Activated CD4-positive, alpha-beta memory T cell treated with anti-CD3 and anti-CD28 coated beads, Interleukin-2, amount 10 ng/mL, durations not matched to agents 7 days and 5 days (primary cell): ENCODE measurements at places on chromosomes 5 and 9.

DNA sequence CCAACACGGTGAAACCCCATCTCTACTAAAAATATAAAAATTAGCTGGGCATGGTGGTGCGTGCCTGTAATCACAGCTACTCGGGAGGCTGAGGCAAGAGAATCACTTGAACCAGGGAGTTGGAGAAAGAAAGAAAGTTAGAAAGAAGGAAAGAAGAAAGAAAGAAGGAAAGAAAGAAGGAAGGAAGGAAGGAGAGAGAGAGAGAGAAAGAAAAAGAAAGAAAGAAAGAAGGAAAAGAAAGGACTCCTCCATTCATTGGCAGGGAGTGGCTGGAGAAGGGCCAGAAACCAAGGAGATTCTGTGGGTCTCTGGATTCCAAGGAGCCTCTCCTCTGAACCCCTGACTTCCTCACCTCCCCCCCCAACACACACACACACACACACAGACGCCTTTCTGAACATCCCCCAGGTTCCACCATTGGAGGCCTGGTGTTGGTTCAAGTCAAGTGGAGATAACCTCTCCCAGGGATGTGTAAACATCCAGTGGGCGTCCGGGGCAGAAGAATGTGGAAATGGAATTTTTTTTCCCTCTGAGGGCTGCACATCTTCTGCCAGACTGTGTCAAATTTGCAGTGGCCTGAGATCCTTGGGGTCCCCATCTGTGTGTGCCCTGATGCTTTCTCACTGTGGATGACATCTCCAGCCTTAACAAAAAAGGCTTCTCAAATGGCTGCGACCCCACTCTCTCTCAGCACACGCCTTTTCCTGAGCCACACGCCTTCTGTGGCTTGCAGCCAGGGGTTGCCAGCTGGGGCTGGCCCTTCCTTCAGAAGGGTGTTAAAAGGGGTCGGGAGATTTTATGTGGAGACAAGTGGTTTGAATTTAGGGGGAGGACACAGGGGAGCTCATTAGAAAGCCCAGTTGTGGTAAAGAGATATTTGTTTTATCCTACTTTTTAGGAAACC, 109.3 kb upstream of the HAND1 start:
- no peak overlapping the region for H3K4me3 ChIP-seq
- H3K27me3 ChIP-seq = peaks cover 15% of the 10 kb centered on the region
- H3K4me1 ChIP-seq = no peaks in the 10 kb centered on the region
- no peaks in the 10 kb centered on the region for H3K36me3 ChIP-seq
- no peak for DNase-seq

- no peak overlapping the region for H3K27ac ChIP-seq
- no peaks in the 10 kb centered on the region for H3K27me3 ChIP-seq
- no peaks in the 10 kb centered on the region for H3K4me1 ChIP-seq
Observed at GRCh38 chr5:14017904-14018303, 73.4 kb upstream of the DNAH5 start.

- no peak overlapping the region for H3K4me3 ChIP-seq
- no peak for DNase-seq
- H3K36me3 ChIP-seq = no peaks in the 10 kb centered on the region
- H3K4me1 ChIP-seq = no peaks in the 10 kb centered on the region
- H3K27ac ChIP-seq = no peak overlapping the region
Observed at GRCh38 chr9:113992276-113992951, 85.7 kb downstream of the AMBP start.

DNA sequence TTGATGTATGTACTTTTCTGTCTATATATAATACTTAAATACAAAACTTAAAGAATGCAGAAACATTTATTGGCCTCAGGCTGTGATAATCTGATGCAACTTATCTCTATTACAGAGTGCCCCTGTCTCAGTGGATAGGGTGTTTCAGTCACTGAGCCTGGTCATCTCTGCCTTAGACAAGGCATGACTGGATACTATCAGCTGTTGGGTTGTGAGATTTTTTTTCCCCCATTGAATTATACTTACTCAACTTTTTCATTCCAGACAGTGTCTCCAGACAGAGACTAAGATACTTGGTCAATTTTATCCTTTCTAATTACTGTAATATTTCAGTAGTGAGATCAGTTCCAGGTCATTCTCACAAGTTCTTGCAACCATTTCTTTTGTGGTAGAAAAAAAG, 26.7 kb downstream of the XRCC4 start:
- no peaks in the 10 kb centered on the region for H3K4me1 ChIP-seq
- no peak for DNase-seq
- H3K27me3 ChIP-seq = no peaks in the 10 kb centered on the region

DNA sequence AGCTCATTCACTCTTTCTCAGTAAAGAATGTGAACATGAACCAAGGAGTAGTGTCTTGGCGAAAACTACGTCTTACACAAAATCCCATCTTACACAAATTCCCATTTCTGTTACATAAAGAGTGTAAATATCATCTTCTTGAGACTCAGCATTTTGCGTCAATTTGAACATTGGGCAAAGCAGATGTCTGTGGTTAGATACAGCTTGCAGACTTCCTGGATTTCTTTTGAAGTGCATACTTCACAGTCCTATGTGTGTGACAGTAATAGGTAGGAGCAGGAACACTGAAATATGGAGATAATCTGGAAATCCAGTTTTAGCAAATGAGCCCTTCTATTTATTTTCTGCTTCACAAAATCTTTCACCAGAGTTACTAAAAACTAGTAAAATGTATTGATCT, 58.8 kb downstream of the C6 start:
- H3K27me3 ChIP-seq = peaks cover 2% of the 10 kb centered on the region
- H3K27ac ChIP-seq = no peak overlapping the region
- H3K36me3 ChIP-seq = no peaks in the 10 kb centered on the region
- no peak for DNase-seq
- H3K4me3 ChIP-seq = no peak overlapping the region

DNA sequence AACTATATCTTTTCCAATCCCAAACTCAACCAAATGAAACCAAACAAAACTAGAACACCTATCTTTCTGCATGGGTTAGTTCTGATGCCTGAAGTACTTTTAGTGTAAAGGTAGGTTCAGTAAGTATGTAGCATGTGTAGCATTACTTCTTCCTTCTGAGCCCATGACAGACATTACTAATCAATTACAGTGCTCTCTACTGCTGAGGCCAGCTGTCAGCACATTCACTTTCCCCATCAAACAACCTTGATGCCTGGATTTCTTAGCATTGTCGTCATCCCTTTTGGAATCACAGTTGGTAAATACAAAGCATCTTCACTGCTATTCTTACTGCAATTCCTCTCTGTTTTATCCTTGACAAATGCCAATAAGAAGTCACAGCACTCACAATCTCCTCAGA, 103.2 kb downstream of the PTTG1 start:
- no peaks in the 10 kb centered on the region for H3K27me3 ChIP-seq
- no peak overlapping the region for H3K4me3 ChIP-seq
- H3K4me1 ChIP-seq = peaks cover 6% of the 10 kb centered on the region
- DNase-seq = no peak
- H3K27ac ChIP-seq = no peak overlapping the region

DNA sequence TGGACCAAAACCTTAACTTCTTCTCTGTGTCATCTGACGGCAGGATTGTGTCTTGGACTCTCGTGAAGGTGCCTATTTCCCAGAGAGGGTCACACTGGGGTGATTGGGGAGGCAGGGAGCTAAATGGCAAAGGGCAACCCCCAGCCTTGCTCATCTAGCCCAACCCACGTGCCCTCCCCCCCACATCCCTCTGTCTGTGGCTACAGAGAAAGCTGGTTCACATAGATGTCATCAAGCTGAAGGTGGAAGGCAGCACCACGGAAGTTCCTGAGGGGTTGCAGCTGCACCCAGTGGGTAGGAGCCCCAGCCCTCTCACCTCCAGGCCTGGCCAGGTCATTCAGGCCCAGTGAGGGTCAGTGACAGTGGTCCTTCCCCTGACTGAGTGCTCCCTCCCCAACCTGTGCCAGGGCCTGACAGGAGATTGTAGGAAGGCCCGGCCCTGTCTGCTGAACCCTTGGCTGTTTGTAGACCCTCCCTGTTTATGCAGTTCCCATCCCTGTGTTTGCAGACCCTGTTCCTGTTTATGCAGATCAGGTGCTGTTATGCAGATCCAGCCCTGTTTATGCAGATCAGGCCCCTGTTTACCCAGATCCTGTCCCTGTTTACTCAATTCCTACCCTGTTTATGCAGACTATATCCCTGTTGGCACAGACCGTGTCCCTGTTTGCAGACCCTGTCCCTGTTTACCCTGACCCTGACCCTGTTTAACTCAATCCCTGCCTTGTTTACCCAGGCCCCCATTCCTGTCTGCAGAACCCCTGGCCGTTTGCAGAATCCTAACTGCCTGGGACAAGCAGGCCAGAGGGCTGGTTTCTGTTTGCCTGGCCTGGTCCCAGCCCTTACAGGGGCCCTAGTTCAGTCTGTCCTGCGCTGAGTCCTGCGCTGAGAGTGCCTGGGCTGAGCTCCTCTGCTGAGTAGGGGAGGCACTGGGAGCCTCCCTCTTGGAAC, 10.4 kb downstream of the ENHO start:
- H3K36me3 ChIP-seq = no peaks in the 10 kb centered on the region
- no peak overlapping the region for H3K27ac ChIP-seq
- no peaks in the 10 kb centered on the region for H3K4me1 ChIP-seq
- H3K4me3 ChIP-seq = no peak overlapping the region

DNA sequence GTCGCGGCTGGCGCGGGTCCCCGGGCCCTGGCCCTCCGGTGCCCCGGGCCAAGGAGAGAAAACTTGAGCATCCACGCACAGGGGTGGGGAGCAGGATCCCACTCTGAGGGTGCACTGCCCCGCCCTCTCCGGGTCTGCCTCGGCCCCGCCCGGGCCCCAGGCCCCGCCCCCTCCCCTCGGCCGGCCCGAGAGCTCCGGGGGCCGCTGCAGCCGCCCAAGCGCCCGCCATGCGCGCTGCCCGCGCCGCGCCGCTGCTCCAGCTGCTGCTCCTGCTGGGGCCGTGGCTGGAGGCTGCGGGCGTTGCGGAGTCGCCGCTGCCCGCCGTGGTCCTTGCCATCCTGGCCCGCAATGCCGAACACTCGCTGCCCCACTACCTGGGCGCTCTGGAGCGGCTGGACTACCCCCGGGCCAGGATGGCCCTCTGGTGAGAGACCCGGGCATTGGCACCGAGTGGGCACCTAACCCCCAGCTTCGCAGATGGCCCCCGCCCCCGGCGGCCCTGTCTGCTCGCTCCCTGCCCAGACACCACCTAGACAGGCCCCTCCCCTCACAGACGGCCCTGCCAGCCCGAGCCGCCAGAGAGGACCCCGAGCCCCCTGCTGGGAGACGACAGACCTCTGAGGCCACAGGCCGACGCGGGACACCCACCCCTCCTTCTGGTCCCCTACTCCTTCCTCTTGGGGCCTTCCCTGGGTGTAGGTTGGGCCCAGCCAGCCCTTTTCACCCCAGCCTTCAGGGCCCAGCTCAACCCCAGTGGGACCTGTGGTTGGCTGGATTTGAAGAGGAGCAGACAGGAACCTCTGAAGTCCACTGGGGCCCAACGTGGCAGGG, at the start of gene CERCAM:
Gene CERCAM, plus strand, starts transcription at position 207 of the 831 bp plus-strand sequence. Its CDS starts 21 bp downstream, at position 228.
- H3K27me3 ChIP-seq = peaks cover 35% of the 10 kb centered on the region
- peak; percentile 50 for DNase-seq
- H3K27ac ChIP-seq = no peak within 1 kb of the TSS
- no peaks in the 10 kb centered on the region for H3K36me3 ChIP-seq
- H3K4me3 ChIP-seq = peak within 1 kb of the TSS; percentile 59

GRCh38 chr5:1665231-1665630, 134.4 kb downstream of the MRPL36 start:
- H3K27ac ChIP-seq = no peak overlapping the region
- no peak for DNase-seq
- H3K4me1 ChIP-seq = peaks cover 8% of the 10 kb centered on the region
- no peaks in the 10 kb centered on the region for H3K36me3 ChIP-seq
- H3K4me3 ChIP-seq = no peak overlapping the region

DNA sequence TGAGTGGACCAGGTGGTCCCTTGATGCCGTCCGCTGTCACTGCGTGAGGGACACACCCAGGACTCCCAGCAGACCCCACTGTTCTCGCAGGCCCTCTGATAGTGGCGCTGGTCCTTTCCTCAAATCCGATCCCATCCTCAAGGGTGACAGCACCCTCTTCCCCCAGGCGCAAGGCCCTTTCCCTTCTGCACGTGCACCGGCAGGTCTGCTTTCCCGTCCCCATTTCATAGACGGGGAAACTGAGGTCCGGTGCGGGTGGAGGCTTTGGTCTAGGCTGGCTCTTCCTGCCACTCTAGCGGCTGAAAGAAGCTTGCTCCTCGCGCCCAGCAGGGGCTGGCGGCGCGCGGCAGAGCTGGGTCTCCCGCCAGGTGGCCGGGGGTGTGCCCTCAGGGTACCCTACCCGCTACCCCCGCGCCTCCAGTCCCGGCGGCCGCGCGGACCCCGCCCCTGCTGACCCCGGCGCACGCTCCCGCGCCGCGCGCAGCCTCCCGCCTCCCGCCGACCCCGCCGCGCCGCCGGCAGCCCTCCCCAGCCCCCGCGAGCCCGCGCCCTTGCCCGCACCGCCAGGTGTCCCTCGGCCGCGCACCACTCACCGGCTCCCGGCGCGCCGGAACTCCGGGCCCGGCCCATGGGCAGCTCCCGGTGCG, 453 bp downstream of the RASGEF1C start:
- peaks cover 15% of the 10 kb centered on the region for H3K4me1 ChIP-seq
- peaks cover 3% of the 10 kb centered on the region for H3K36me3 ChIP-seq
- no peak for DNase-seq
- H3K27ac ChIP-seq = no peak overlapping the region
- peaks cover 22% of the 10 kb centered on the region for H3K27me3 ChIP-seq

- no peaks in the 10 kb centered on the region for H3K36me3 ChIP-seq
- peaks cover 9% of the 10 kb centered on the region for H3K27me3 ChIP-seq
- H3K27ac ChIP-seq = peak overlapping the region; percentile 62
- peaks cover 27% of the 10 kb centered on the region for H3K4me1 ChIP-seq
- no peak for DNase-seq
- no peak overlapping the region for H3K4me3 ChIP-seq
Observed at GRCh38 chr9:33082538-33083326, 6.3 kb upstream of the SMU1 start.

DNA sequence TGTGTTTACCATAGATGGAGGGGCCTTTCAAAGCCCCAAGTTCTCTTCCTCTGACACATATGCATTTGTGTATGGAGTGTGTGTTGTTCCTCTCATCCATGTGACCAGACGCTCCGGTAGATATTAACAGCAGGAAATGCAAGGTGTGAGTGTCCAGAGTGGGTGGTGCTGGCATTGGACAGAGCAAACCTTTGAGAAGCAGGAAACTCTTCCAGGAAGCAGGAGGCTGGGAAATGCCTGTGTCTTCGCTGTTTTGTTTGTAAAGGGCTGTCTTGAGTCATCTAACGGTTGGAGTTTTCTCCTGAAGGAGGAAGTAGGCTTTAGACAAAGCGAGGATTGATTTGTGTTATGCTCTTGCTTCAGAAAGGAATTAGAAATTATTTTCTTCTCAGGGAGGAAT, 370.9 kb downstream of the PLK2 start:
- H3K36me3 ChIP-seq = no peaks in the 10 kb centered on the region
- no peak overlapping the region for H3K4me3 ChIP-seq
- no peak overlapping the region for H3K27ac ChIP-seq
- DNase-seq = no peak
- H3K27me3 ChIP-seq = no peaks in the 10 kb centered on the region

GRCh38 chr5:34012791-34013190, 4.9 kb upstream of the AMACR start:
- no peak overlapping the region for H3K4me3 ChIP-seq
- H3K36me3 ChIP-seq = peaks cover 5% of the 10 kb centered on the region
- DNase-seq = no peak
- H3K27ac ChIP-seq = no peak overlapping the region
